ENCODE measurements at places on chromosomes 6 and 20. TPM values are rescaled to one million over a fixed set of nuclear protein-coding genes. Genes with fewer than 3 reads are reported as not detected.

Gene C4A
- 96.3 TPM for total RNA-seq

DNA sequence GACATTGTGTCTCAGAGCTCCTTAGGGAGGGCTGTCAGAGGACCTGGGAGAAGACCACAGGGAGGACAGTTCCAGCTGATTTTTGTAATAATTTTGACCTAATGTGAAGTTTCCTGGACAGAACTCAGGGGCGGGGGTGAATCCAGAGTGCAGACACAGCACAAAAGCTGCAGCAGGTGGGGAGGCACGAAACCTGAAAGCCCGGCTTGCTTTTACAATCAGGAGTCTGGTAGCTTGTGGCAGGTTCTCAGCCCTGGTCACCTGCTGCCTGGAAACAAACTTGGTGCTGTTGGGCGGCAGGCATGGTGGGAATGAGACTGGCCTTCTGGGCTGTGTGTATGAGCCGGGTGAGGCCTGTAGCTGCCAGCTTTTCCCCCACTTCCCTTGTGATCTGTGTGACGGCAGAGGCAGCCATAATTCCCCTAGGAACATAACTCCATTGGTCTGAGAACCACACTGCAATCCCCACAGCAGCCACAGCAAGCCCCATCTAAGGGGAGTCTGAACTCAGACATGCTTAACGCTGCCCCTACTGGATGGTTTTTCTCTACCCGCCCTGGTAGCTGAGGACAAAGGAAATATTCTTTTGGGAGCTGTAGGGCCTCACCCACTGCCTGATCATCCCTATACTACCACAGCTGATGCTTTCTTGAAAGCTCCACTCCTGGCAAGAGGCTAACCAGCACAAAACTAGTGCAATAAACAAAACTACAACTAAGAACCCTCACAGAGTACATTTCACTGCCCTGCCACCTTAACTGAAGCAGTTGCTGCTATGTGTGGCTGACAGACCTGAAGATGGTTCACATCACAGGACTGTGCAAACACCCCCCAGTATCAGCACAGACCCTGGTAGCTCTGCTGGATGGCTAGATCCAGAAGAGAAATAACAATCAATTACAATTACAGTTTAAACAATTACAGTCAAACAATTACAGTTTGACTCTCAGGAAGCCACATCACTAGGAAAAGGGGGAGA is 1055.1 kb upstream of the GJE1 start:
- DNase-seq = no peak

DNA sequence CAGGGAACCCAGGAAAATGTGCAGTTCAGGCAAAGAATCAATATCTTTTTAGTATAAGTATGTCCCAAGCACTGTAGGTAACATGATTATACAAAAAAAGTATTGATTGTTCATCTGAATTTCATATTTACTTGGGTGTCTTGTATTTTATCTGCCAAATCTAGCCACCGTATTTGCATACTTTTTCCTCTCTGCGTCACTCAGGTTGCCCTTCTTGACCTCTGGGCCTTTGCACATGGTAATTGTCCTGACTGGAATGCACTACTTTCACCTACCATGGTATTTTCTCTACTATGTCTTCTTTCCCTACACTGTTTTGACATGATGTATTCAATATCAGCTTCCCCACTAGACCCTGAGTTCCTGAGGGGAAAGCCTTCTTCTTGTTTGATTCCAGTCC is 15.2 kb downstream of the GSTA3 start:
- no peak for DNase-seq

DNA sequence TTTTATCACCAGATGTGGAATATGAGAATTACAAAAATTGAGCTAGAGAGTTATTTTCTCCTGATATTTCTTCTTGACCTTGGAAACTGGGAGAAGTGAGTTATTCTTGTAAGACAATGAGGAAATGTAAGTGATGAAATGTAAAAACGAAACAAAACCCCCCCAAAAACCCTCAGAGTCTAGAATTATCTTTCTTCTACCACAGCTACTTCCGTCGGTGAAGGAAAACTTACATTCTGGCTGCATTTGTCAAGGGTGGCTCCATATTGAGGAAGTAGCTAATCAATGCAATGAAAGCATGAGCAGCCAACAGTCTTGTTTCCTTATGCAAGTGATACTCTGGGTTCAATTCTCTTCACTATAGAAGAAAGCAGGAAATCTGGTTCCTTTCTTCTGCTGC is 661.7 kb upstream of the CITED2 start:
- no peak for DNase-seq

DNA sequence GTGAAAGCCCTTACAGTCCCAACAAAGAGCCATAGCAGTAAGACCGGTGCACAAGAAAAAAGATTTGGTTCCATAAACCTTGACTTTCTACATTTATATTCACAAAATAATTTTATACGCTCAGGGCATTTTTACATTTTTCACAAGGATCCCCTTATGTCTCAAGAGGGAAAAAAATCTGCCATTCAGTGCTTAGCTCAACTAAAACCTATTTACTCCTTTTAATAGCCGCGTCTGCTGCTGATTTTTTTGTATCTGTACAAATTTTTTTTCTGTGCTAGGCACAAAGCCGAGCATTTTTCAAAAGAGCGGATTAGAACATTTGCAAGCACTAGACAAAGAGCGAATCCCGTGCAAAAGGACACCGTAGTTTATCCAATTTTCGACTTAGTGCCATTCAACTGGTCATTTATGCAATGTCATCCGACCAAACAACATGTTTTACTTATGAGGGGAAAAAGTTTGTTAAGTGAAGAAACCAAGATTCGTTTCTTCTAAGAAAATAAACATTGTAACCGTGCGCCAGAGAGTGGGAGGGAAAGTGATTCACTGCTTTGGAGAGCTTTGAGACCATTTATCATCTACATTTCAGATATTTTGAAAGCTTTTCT is 3.7 kb downstream of the TFAP2D start:
- DNase-seq = no peak

DNA sequence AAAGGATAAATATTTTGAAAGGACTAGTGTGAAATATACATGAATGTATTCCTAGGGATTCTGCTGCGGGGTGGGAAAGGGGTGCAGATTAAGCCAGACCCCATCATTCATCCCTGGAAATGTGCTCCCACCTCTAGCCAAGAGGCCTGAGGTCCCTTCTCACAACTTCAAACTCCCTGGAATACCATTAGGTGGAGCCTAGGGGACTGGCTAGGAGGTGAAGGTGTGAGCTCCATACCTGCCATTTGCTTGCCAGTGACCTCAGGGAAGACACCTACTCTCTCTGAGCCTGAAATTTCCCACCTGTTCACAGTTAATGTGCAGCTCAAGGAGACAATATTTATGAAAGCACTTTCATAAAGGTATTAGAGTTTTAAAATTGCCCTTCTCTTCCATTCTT is 4.7 kb upstream of the CCN2 start:
- DNase-seq = no peak

Gene PNLDC1
- 0.17 TPM for total RNA-seq

DNA sequence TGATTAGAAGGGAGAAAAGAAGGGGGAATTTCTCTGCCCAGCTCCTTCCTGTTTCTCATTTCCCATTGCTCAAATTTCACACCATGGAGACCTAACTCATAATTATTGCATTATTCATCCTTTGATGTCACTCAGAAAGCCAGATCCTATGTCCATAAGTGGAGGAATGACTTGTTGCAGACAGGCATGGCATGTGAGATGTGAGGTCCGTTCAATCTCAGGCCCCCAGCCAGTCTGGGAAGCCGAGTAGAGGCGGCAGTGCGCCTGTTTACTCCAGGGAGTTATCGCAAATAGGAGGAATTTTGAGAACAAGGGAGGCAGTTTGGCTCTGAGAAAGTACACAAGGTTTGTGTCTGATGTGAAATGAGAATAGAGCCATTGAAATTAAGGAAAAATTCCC is 26.9 kb upstream of the MOCS1 start:
- DNase-seq = peak; percentile 49

Gene COL12A1
- 9.5 TPM for total RNA-seq

DNA sequence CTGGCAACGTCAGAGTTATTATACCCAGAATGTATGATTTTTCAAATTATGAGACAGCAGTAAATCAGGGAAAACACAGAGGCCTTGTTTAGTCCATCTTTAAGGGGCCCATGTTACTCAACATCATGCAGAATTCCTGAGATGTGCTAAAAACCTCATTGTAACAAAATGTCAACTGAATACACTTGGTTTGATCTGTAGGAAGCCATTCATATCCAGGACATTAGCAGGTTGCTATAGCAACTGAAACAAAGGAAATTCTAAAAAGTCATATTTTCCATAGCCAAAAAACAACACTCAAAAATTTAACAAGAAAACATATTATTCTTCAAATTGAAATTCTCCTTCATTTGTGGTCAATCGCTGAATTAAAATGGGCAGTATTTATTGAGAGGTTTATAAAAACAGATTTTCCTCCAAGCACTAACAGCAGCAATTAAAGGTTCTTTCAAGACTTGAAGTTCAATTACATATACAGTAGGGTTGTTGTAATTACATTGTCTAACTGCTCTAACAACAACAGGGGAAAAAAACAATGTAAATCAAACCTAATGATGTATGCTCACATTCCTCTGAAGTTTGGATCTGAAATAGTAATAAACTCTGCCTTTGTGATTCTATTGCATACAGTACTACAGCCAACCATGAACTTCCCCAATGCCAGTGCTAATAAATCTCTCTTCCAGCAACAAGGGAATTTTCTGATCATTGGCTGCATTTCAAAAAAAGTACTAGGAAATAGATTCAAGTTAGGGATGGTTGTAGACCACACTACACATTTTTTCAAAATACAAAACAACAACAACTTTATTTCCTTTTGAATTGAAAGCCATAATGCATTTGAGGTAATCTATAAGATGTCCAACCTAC is 34.9 kb downstream of the COL12A1 start:
- DNase-seq = no peak

Gene ERVFRD-1
- 0.12 TPM for total RNA-seq
